Activated CD4-positive, alpha-beta T cell treated with anti-CD3 and anti-CD28 coated beads for 36 hours (primary cell): ENCODE measurements at places on chromosomes 2 and 18. TPM values are rescaled to one million over a fixed set of nuclear protein-coding genes. Genes with fewer than 3 reads are reported as not detected.

MC5R gene
- total RNA-seq = not detected

DNA sequence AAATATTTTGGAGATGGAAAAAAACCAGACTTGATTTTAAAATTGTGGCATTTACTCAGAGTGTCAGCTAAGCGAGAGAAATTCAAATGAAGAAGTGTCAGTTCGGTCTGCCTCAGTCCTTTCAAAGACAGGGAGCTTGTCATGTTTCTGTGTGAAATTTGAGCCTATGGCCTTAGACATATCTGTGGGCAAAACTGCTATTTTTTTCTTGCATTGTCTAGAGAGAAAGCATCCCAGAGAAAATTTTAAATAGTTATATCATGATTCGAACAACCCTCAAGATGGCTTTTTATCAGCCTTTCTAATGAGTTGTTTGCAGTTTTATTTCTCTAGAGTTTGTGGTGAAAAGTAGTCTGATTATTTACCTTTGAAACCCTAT is 50.2 kb upstream of the KCNE4 start:
- H3K4me1 ChIP-seq = no peaks in the 10 kb centered on the region
- H3K36me3 ChIP-seq = no peaks in the 10 kb centered on the region
- H3K4me3 ChIP-seq = no peak overlapping the region
- H3K27ac ChIP-seq = no peak overlapping the region

GRCh38 chr2:219665926-219666325 is 38.5 kb downstream of the SLC4A3 start:
- peaks cover 9% of the 10 kb centered on the region for H3K27me3 ChIP-seq
- DNase-seq = no peak
- no peaks in the 10 kb centered on the region for H3K4me1 ChIP-seq

GALNT5 gene
- 0.04 TPM for total RNA-seq

GRCh38 chr2:206708286-206708685 is 9.9 kb downstream of the DYTN start:
- no peaks in the 10 kb centered on the region for H3K36me3 ChIP-seq
- DNase-seq = no peak
- H3K27me3 ChIP-seq = peaks cover 2% of the 10 kb centered on the region
- no peak overlapping the region for H3K4me3 ChIP-seq
- H3K4me1 ChIP-seq = no peaks in the 10 kb centered on the region

- H3K4me3 ChIP-seq = no peak overlapping the region
- H3K27ac ChIP-seq = no peak overlapping the region
- no peak for DNase-seq
- H3K36me3 ChIP-seq = no peaks in the 10 kb centered on the region
- peaks cover 5% of the 10 kb centered on the region for H3K27me3 ChIP-seq
These were observed 533.4 kb downstream of the NYAP2 start for GRCh38 chr2:225932811-225933413.

DNA sequence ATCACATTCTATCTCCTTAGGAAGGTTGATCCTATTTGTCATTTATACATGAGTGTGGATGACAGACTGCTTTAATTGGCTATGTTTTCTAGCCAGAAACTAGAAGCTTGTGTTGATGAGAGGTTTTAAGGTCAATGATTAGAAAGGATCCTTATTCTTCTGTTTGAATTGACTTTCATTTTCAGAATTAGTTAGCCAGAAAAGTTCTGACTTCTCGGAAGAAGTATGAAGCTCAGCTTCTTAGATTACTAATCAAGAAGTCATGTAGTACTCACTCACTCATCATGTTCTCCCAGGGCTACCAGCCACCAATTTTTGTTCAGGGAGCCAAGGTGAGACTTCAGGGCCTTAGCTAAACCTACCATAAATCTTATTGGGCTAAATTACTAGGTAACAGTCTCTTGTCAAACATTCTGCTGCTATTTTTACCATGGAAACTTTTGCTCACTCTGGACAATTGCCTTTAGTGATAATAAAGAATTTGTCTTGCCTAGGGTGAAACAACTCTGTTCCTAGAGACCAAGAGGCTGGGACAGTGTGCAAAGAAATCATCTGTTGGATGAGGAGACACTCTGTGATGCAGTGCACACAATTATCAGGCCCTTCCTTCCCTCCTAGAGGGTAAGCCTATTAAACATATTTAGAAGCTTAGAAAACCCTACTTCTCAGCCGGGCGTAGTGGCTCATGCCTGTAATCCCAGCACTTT is 111.6 kb upstream of the DNMT3A start:
- peaks cover 30% of the 10 kb centered on the region for H3K4me1 ChIP-seq
- no peaks in the 10 kb centered on the region for H3K27me3 ChIP-seq
- H3K4me3 ChIP-seq = peak overlapping the region; percentile 19
- DNase-seq = peak; percentile 69
- peak overlapping the region; percentile 91 for H3K27ac ChIP-seq
- peaks cover 19% of the 10 kb centered on the region for H3K36me3 ChIP-seq

GRCh38 chr18:10839421-10839820 is 309.9 kb downstream of the PIEZO2 start:
- no peak overlapping the region for H3K27ac ChIP-seq
- no peak for DNase-seq
- no peak overlapping the region for H3K4me3 ChIP-seq
- H3K36me3 ChIP-seq = no peaks in the 10 kb centered on the region

DNA sequence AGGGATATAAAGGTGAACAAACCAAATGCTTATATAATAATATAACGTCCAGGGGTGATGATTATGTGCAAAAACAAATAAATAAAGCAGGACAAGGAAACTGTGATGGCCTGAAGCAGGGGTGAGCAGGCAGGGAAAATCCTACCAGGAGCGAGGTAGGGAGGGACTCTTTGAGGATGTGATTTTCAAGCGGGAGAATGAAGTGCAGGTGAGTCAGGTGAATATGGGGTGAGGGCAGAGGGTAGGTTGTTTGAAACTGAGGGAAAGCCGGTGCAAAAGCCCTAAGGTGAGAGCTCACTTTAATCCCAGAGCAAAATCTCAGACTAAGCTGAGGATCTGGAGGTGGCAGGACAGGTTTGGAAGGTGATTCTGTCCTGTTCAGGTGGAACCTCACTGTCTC is 40.7 kb downstream of the CYP26B1 start:
- H3K4me1 ChIP-seq = no peaks in the 10 kb centered on the region
- no peak for DNase-seq
- no peak overlapping the region for H3K27ac ChIP-seq
- no peaks in the 10 kb centered on the region for H3K36me3 ChIP-seq
- no peak overlapping the region for H3K4me3 ChIP-seq

DNA sequence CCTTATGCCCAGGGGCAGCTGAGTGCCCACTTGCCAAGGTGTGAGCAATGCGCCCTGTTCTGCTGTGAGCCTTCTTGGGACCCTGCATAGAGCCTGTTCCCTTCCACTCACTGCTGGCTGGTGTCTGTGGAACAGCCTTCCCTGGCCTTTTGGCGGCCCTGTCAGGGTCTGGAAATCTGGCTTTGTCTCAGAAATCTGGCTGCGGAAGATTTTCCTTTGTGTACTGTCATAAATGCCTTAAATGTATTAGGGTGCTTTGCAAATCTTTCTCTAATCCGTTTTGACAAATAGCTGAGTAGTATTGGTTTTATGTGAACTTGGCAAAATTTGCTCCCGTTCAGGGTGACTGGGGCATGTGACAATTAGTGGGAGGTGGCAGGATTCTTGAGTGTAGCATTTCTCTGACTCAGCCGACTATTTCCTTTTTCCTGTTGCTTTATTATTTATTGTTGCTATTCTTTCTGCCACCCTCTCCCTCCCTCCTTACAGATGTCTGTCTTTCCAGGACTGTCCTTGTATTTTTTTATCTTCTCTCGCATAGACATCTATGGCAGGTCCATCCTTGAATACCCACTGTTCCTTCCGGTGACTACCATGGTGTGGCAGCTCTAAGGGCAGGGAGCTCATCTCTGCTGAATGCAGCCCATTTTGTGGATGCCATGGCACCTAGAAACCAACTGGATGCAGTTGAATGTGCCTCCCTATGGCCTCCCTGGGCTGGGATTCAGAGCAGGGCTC is 41.8 kb downstream of the LDLRAD4 start:
- no peak for DNase-seq
- H3K27ac ChIP-seq = peak overlapping the region; percentile 18
- no peak overlapping the region for H3K4me3 ChIP-seq
- no peaks in the 10 kb centered on the region for H3K27me3 ChIP-seq

CROCC2 gene
- not detected for total RNA-seq

PFN4 gene
- not detected for total RNA-seq

DNA sequence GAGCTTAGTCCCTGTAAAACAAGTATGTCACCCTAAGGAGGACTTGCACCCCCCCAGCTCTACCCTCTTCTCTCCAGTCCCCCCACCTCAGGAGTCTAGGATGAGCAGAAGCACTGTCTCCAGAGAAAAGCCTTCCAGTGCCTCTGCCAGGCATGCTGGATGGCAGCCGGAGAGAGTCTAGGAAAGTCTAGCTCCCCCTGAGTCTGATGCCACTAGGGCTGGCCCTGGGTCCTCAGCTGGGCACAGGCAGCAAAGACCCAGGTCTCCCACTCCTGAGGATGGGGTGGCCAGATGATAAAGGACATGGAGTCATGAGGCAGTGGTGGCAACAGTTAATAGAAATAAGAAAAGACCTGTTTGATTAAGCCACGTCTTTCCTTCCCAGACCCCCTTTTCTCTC is 225.6 kb downstream of the CYP26B1 start:
- peaks cover 9% of the 10 kb centered on the region for H3K27me3 ChIP-seq
- no peak overlapping the region for H3K27ac ChIP-seq

DNA sequence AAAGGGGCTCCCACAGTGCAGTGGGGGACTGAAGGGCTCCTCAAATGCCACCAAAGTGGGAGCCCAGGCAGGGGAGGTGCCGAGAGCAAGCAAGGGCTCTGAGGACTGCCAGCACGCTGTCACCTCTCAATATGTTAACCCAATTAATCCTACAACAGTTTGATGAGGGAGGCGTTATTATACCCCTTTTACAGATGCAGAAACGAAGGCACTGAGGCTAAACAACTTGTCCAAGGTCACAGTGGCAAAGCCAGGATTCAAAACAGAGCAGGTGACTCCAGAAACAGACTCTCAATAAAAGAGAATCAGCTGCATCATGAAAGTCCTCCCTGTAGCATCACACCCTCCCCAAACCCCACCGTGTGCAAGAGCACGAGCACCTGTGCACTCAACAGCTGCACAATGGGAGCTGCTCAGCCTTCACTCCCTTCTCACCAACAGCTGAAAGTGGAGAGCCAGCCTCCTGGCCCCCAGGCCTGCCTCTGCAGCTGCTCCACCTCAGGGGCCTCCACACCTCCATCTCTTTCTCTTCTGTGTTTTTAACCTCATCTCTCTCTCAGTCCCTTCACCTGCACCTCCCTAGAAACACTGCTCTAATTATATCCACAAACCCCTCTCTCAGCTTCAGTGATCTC is 8.1 kb downstream of the NPC1 start:
- peaks cover 27% of the 10 kb centered on the region for H3K36me3 ChIP-seq
- peak overlapping the region; percentile 11 for H3K27ac ChIP-seq
- no peak for DNase-seq
- peaks cover 58% of the 10 kb centered on the region for H3K4me1 ChIP-seq
- no peaks in the 10 kb centered on the region for H3K27me3 ChIP-seq
- no peak overlapping the region for H3K4me3 ChIP-seq

DNA sequence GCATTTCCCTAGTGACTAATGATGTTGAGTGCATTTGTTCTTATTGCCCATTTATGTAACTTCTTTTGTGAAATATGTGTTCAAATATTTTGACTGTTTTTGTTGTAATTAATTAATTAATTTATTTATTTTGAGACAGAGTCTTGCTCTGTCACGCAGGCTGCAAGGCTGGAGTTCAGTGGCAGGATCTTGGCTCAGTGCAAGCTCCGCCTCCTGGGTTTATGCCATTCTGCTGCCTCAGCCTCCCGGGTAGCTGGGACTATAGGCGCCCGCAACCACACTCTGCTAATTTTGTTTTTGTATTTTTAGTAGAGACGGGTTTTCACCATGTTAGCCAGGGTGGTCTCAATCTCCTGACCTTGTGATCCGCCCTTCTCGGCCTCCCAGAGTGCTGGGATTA is 71.9 kb downstream of the TAF4B start:
- H3K27ac ChIP-seq = no peak overlapping the region
- H3K36me3 ChIP-seq = peaks cover 41% of the 10 kb centered on the region
- no peak for DNase-seq
- H3K4me1 ChIP-seq = peaks cover 7% of the 10 kb centered on the region
- no peaks in the 10 kb centered on the region for H3K27me3 ChIP-seq
- no peak overlapping the region for H3K4me3 ChIP-seq

GRCh38 chr2:193627187-193627926 is 1432.6 kb upstream of the TMEFF2 start:
- H3K27ac ChIP-seq = no peak overlapping the region
- no peaks in the 10 kb centered on the region for H3K4me1 ChIP-seq
- no peak overlapping the region for H3K4me3 ChIP-seq
- DNase-seq = no peak
- no peaks in the 10 kb centered on the region for H3K36me3 ChIP-seq

DNA sequence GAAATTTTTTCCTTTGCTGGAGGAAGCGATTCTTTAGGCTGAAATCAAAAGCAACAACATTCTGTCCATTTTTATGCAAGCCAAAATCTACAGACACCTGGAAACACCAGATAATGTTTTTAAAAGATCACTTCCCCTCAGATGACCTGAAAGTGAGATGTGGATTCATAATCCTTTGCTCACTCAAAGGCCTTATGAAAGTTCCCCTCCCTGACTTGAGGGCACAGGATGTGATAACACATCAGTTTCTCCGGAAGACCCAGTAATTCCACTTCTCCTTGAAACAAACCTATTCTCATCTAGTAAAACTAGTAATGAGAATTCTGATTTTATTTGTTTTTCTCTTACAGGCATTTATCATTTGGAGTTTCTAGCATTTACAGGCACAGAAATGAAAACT is 218.3 kb upstream of the RND3 start:
- no peaks in the 10 kb centered on the region for H3K4me1 ChIP-seq
- H3K27me3 ChIP-seq = no peaks in the 10 kb centered on the region
- H3K36me3 ChIP-seq = no peaks in the 10 kb centered on the region
- no peak overlapping the region for H3K27ac ChIP-seq

DNA sequence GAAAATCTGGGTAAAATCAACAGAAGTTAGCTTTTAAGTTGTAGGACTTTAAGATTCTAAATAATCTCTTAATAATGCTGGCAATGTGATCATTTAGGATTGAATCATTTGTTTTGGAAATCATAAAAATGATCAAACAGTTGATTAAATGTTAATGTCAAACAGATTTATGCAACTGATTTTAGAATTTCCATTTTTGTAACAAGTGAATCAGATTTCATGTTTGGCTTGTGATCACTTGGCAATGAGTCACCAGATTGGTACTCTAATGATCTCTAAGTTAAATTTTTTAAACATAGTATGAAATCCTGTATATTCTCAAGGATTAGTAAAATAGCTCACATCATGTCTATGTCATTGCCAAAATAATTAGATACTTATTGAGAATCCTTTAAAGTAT is 50.1 kb upstream of the UNC80 start:
- no peaks in the 10 kb centered on the region for H3K27me3 ChIP-seq
- no peaks in the 10 kb centered on the region for H3K36me3 ChIP-seq
- DNase-seq = no peak
- H3K4me3 ChIP-seq = no peak overlapping the region
- H3K27ac ChIP-seq = no peak overlapping the region
- no peaks in the 10 kb centered on the region for H3K4me1 ChIP-seq

- DNase-seq = peak; percentile 2
- no peak overlapping the region for H3K4me3 ChIP-seq
- no peaks in the 10 kb centered on the region for H3K27me3 ChIP-seq
- H3K27ac ChIP-seq = no peak overlapping the region
These were observed 233.7 kb downstream of the HDAC4 start for GRCh38 chr2:239167011-239167673.

GRCh38 chr2:105820151-105820550 is 75.4 kb downstream of the NCK2 start:
- DNase-seq = no peak
- no peaks in the 10 kb centered on the region for H3K27me3 ChIP-seq
- H3K36me3 ChIP-seq = peaks cover 70% of the 10 kb centered on the region
- H3K4me3 ChIP-seq = no peak overlapping the region
- peaks cover 87% of the 10 kb centered on the region for H3K4me1 ChIP-seq
- peak overlapping the region; percentile 40 for H3K27ac ChIP-seq
